ENCODE measurements at places on chromosomes 2 and 18.

- no peak for DNase-seq
These were observed 77.2 kb upstream of the SLC25A52 start for GRCh38 chr18:31837879-31838278.

DNA sequence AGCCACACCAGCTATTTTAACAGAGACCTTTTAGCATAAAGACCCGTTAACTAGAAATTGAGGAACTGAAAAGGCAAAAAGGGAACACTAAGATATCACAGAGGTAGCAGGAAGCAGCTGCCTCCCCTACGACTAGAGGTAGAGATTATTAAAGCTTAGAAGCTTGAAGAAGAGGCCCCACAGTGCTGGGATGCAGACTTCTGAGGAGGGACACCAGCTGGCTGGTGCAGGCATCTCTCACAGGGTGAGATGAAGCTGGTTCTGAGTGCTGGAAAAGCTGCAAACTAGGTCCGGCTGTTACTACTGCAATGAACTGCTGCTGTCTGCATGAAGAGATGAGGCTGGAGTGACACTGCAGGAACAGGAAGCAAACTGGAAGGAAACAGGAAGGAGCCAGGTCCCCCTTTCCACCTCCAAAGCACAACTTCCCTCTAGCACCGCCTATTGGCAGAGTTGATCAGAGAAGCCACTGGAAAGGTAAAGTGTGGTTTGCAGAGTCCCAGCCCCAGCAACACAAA, 61.2 kb upstream of the MRPS9 start:
- peak; percentile 44 for DNase-seq

- no peak for DNase-seq
These were observed 183.3 kb downstream of the LTBP1 start for GRCh38 chr2:33130054-33130447.

DNA sequence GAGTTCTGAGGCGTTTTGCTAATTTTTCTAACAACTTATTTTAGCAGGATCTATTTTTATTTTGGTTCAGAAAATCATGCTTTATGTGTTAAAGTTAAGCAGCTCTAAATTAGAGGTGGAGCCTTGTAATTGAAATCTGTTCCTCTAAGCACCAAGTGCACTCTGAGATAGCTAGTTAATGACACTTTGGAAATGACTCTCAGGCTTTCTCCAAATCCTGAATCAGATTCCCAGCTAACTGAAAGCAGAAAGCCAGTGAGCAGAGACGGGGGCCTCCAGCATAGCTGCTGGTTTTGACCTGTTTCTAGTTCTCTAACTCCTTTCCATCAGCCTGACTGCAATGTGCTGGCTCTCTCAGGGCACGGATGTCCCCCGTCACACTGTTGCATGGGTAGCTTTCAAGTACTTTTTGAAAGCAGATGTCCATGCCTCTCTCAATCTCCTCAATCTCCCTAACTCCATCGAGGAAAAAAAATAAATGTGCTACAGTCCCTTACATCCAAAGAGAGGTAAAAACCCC, 326.5 kb downstream of the SATB2 start:
- DNase-seq = no peak

DNA sequence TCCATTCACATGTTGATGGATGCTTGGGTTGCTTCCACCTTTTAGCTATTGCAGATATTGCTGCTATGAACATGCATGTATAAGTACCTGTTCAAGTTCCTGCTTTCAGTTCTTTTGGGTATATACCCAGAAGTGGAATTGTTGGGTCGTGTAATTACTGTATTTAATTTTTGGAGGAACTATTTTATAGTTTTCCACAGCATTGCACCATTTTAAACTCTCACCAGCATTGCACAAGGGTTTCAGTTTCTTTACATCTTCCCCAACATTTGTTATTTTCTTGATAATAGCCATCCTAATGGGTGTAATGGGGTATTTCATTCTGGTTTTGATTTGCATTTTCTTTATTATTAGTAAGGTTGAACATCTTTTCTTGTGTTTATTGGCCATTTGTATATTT, 16.0 kb downstream of the ACTR3 start:
- DNase-seq = no peak

- DNase-seq = no peak
These were observed 388.9 kb downstream of the ZEB2 start for GRCh38 chr2:144131042-144131441.

DNA sequence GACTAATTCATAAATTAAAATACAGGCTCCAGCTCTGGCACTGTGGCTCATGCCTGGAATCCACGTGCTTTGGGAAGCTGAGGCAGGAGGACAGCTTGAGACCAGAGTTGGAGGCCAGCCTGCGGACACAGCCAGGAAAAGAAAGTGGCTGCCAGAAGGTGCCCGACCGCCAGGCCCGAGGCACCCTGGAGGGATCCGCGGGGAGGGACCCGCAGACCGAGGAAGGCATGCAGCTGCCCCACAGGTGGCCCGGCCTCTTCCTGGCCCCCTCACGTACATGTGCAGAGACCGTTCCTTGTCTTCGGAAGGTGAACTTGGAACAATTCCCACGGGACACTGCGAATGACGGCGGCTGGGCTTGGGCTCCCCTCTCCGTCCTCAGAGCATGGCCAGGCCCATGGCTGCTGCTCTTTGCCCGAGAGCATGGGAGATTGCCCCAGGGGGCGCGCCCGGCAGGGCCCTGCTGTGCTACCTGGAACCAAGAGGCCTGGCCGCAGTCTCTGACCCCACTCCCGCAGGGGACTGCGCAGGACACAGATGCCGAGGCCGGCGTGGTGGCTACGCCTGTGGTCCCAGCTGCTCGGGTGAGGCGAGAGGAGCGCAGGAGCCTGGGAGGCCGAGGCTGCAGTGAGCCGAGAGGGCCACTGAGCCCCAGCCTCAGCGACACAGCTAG, 55.6 kb upstream of the IMP4 start:
- no peak for DNase-seq

GRCh38 chr18:64032312-64032711, 62.4 kb downstream of the SERPINB8 start:
- no peak for DNase-seq

GRCh38 chr2:226659410-226659809, 140.2 kb downstream of the IRS1 start:
- DNase-seq = no peak

- DNase-seq = no peak
These were observed 297.8 kb downstream of the SP3 start for GRCh38 chr2:173667415-173667814.

Data from suppressor macrophage (primary cell).